ENCODE measurements at places on chromosomes 2 and 18. TPM values are rescaled to one million over a fixed set of nuclear protein-coding genes. Genes with fewer than 3 reads are reported as not detected.

Gene C2orf81
- 5.5 TPM for polyA plus RNA-seq

Gene PSMA8
- polyA plus RNA-seq = not detected

DNA sequence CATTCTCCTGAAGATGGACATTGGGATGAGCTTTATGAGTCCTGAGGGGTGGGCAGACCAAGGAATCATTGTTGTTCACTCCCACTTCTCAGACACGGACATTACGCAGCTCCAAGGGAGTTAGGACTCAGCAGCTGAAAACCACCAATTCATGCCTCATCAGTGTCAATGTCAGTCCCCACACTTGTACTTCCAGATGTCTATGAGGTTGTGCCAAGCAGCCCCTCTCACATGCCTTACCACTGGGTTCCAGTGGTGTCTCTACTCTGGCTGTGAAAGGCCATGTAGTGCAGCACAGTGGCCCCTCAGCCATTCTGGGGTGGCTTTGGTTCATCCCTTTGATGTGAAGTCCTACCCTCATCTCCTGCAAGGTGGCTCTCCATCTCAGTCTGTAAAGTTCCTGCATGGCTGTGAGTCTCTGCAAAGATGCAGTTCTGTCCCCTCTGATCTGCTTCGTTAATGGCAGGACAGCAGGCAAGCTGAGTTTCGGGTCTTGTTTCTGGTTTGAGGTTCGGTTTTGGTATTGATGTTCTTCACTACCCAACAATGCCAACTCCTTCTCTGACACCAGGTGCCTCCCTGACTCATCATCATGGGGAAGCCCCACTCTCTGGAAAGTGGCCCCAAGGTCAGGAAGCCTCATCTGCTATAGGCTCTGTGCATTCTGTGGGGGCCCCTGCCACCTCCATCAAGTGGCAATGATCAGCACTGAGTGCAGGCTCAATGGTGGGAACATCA, 14.0 kb upstream of the COL6A3 start:
- DNase-seq = no peak

- DNase-seq = no peak
These were observed 58.3 kb downstream of the VIL1 start for GRCh38 chr2:218477247-218477646.

GRCh38 chr2:57821088-57821487, 225.5 kb upstream of the VRK2 start:
- no peak for DNase-seq

DNA sequence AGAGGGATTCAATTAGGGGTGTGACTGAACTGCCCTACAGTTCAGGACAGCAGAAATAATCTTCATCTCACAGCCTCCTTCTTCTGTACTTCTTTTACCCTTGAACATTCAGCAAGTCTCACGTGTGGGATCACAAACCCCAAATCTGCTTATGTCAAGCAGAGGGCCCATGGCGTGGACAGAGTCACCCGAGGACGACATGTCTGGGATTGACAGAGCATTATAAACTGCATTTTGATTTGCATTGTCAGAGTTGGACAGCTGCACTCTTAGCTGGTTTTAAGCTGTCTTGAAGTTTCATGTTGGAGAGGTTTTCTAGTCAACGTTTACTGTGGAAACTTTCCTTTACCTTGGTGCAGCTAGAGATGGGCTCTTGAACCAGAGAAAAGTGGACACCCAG, 26.4 kb downstream of the MGAT5 start:
- no peak for DNase-seq

GRCh38 chr2:175786471-175787124, 215.5 kb downstream of the LNPK start:
- DNase-seq = no peak

DNA sequence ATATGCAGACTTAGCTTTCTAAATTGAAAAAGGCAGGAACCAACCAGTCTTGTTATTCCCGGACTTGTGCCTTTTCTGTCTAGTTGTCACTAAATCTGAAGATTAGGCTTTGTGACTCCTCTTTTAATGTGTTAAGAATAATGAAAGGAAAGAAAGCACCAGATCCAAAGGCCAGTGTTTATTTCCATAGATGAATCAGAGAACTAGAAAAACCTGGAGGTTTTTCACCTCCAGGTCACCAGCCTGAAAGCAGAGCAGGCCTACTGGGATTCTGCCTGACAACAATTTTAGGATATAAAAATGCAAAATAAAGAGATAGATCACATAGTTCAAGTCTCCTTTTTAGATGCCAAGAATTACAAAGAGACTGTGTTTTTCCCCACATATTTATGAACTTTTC, 160.4 kb downstream of the GULP1 start:
- DNase-seq = no peak

GRCh38 chr2:5125017-5125730, 567.0 kb upstream of the SOX11 start:
- no peak for DNase-seq

DNA sequence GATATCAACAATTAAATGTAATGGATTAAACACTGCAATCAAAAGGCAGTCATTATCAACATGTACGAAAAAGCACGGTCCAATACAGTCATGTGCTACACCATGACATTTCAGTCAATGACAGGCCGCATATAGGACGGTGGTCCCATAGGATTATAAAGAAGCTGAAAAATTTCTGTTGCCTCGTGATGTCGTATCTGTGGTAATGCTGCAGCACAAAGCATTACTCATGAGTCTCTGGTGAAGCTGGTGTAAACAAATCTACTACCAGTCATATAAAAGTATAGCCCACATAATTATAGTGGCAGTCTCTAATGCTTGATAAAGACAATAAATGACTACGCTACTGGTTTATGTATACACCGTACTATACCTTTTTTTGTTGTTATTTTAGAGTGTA, 58.4 kb downstream of the RABL2A start:
- DNase-seq = no peak

DNA sequence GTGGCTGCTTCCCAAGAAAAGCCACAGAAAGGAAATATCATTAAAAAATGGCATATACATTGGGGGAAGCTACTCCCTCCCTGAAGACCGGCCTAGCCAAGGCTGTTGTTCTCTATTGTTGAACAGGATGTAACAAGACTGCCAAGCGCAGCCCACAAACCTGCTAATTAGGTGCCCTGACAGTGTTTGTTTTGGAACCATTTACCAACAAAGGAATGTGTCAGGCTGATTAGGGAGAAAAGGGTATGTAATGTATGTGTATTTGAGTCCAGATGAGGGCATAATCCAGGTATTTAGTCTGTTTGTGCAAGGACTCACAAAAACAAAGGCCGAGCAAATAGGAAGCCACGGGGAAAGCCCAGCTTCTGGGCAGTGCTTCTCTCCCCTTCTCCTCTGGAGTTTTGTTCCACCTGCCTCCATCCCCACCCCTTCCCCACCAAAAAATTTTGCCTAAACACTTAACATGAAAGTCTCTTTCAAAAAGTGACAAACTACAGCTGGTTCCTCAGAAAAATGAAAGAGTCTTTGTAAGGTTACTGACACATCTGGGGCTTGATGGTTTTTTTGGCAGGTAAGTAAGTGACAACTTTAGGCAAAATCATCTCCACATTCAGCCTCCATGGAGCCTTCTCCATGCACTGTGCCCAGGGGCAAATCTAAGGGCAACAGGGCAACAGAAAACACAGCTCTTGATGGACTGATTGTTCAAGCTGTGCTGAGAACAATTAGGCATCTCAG, 78.3 kb upstream of the FZD5 start:
- no peak for DNase-seq

Measured in left kidney (tissue), 8 donors.